Mucosa of descending colon (tissue), 3 donors: ENCODE measurements at places on chromosomes 3 and 15.
A peak's percentile ranks its signal among the peaks of the same experiment; 100 is the strongest.

DNA sequence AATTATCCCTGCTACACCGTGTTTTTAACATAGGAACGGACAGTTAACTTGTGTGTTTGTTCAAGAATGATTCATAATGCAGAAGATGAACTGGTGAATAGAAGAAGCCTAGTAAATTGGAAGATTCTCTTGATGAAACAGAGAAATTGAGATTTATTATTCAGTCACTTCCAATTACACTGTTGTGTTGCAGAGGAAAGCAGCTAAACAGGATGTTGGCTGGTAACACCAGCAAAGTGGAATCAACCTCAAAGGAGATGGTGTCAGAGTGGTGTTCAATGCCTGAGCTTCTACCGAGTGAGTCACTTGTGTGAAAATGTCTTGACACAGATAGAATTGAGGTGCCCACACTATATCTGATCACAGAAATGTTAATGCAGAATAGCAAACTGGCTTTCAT is 399.6 kb downstream of the LPP start:
- no peak for DNase-seq

DNA sequence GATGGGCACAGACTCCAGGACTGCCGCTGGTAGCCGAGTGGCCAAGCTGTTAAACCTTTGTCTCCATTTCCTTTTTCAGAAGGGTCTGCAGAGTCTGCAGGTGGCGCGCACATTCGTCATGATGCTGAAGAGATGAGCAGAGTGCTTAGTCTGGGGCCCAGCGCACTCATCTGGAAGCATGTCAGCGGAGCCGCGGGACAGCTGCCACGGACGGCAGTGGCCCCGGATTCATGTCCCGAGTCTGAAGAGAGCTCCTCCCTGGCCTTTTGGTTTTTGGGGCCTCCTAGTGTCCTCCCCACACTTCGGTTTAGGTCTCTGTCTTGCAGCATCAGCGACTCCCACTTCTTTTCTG is 42.6 kb downstream of the KLHL25 start:
- no peak for DNase-seq

- no peak for DNase-seq
These were observed 15.1 kb upstream of the IQSEC1 start for GRCh38 chr3:13088028-13089006.

DNA sequence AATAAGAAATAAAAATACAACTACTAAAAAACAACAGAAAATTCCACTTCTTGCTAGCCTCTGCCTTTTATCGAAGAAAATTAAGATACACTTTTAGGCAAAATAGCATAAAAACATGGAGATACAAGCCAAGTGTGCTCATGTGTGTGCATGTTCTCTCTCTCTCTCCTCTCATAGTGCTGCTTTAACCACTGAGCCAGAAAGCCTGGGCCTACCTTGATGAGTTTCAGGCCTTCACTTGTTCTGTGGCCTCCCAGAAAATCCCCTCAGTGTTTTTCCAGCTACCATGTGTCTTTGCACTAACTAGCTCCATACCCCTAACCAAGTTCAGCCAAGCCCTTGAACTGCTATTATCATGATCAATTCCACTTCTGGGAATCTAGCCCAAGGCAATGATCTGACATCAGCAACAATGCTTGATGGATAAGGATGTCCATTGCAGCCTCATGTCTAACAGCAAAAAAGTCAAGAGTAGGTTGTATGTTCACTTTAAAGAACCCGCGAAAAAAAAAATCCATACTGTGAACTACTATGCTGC is 18.1 kb downstream of the CYP11A1 start:
- DNase-seq: no peak

GRCh38 chr15:26015516-26016075 is 152.5 kb upstream of the ATP10A start:
- DNase-seq: no peak

- DNase-seq: no peak
These were observed 166.8 kb upstream of the COL8A1 start for GRCh38 chr3:99471353-99472323.

DNA sequence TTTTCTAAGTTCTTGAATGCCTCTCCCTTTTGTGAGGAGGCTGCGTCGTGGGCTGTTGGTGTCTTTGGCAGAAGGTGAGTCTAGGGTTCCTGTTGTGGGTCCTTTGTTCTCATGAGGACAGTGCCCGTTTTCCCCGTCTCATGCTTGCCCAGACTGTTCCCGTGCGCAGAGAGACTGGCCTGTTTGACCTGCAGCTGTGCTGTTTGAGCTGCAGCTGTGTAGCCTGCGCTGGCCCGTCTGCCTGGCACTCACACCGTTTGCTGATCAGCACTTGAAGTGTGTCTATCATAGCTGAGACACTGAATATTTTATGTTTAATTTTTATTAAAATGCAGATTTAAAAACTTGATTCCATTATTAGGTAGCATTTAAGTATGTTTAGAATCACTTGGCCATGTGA is 9.9 kb downstream of the GOLGA6L2 start:
- no peak for DNase-seq

GRCh38 chr15:45347033-45347432 is 31.3 kb downstream of the GATM start:
- no peak for DNase-seq

DNA sequence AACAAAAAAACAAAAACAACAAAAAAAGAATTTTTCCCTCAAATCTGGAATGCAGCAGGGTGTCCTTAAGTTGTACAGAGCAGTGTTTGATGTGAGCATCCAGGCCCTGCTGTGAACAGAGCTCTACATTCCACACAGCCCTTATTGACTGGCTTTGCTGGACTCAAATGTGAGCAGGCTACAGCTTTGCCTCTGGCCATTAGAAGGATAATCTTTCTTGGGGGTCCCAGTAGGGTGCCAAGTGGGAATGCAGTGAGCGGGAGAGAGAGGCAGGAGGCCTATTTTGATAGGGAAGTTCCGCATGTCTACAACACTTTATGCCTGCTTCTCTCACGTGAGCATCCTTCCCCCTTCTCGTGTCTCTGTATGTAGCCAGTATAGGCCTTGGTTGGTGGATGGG is 34.4 kb upstream of the TPRG1 start:
- DNase-seq: no peak

DNA sequence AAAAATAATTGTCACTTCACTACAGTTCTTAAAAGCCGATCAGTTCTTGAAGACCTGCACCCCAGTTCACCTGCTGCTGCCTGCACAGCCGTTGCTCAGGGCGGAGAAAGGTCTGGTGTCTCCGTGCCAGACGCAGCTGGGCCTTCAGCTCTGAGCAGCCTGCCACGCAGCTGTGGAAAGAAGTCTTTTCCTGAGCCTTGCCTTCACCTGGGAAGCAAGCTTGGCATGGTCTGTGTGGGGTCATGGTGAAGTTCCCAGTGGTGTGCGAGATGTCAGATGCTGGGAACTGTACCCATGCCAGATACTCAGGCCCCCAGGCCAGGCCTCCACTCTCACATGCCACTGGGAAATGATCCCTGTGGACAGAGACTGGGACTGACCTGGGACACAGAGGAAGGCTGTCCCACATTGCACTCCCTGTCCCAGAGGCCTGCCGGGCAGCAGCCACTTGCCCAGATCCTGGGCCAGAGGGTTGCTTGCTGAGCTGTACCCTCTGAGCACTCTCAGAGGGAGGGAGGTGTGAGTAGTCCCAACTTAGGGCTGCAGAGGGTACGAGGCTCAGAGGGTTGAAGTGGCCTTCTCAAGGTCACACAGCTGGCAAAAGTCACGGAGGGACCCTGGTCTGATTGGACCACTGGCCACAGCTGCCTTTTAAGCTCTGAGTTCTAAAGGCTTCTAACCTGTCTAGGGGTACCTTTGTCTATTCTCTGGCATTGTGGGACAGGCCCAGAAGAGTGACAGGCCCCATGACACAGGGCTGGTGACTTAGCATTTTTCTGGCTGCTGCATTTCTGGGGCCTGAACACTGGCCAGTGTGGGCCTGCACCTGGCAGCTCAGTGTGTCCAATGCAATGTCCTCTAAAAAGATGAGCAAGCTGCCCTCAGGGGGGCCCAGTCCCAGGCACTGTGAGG is 55.4 kb downstream of the KLF13 start:
- no peak for DNase-seq

GRCh38 chr3:24520976-24521419 is 26.3 kb upstream of the THRB start:
- DNase-seq: no peak

DNA sequence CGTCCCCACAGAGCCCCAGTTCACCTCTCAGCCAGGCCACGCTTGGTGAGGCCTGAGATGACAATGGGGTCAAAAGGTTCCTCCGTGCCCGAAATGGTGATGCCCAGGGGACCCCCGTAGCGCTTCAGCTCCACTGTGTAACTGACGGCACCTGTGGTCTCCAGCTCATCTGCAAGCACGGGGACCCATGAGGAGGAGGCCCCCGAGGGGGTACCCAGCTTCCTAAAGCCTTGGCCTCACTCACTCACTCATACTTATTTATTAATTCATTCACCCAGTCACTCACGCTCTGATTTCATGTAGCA is 30.4 kb downstream of the GRIP2 start:
- no peak for DNase-seq

- no peak for DNase-seq
These were observed 16.1 kb upstream of the GYG1 start for GRCh38 chr3:148975248-148975647.

DNA sequence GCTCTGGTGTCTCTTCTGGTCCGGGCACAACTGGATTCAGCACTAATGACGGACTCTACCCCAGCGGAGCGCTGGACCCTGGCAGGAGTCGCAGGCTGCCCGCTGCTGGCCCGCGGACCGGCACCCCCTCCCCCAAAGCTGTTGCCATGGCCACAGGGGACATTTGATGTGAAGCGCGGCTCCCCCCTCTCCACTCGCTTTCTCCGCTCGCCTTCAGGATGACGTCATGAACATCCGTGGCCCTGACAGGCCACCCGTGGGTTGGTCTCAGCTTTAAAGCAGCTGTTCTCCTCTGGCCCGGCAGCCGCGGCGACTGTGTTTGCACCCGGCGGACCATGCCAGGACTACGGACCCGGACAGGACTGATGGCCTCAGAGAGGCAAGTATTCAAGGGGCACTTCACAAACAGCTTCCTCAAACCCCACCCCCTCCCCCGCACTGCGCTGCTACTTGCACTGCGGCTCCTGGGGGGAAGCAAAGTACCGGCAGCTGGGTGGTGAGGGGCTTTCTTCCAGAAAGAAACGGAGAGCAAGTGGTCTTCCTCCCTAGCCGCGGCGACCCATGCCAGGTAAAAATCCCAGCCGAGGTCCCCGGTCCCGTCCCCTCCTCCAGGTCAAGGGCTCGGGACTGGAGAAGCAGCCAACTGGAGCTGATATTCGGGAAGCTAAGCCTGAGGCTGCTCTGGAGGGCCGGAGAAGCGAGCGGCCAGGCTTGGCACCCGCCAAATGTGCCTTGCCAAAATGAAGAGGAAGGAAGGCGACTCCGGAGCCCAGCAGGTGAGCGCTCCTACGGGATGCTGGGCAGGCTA is 16.6 kb upstream of the AEN start:
- DNase-seq: no peak

- DNase-seq: no peak
These were observed 9.4 kb downstream of the FAM81A start for GRCh38 chr15:59447367-59447766.

GRCh38 chr3:98343647-98344507 is 9.8 kb upstream of the OR5K4 start:
- peak; percentile 73 for DNase-seq

DNA sequence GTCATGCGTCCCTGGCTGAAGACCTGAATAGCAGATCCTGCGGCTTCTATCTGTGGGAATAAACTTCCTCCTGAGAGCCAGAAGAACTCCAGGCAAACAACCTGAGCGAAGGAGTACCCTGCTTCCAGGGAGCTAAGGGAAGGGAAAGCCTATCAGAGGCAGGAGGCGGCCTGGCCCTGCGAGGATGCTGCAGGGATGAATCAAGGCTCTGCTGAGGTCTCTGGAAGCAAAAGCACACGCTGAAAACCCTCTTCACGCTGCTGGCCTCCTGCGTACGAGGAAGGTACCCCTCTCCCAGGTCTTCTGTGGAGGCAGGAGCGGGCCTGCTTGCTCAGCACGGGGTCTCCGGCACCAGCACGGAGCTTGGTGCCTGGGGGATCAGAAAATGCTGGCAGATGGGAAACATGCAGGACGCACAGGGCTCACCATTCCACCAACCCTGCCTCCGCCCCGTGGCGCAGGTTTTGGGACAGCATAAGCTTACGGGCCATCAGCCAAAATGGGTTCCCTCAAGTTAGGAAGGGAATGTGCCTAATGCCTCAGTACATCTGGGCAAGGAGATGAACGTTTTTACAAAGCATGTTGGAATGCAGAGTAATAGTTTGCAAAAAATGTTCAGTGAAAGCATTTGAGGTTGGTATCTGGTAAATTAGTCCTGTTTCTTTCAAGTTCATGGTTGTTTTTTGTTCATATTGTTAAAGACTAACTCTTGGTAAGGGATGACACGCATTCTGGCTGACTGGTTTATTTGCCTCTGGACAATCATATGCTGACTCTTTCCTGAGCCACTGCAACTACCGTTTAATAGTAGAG is 72.3 kb downstream of the CHSY1 start:
- DNase-seq: no peak

GRCh38 chr3:183285828-183286457 is 32.9 kb downstream of the B3GNT5 start:
- DNase-seq: peak; percentile 90

GRCh38 chr3:4525560-4526223 is 32.5 kb downstream of the ITPR1 start:
- no peak for DNase-seq

- DNase-seq: no peak
These were observed 10.2 kb downstream of the SHOX2 start for GRCh38 chr3:158095814-158096704.
